ENCODE measurements at places on chromosomes 6 and 20.
A peak's percentile ranks its signal among the peaks of the same experiment; 100 is the strongest.

- no peak for DNase-seq
These were observed 2.1 kb downstream of the SLC17A4 start for GRCh38 chr6:25756382-25757363.

DNA sequence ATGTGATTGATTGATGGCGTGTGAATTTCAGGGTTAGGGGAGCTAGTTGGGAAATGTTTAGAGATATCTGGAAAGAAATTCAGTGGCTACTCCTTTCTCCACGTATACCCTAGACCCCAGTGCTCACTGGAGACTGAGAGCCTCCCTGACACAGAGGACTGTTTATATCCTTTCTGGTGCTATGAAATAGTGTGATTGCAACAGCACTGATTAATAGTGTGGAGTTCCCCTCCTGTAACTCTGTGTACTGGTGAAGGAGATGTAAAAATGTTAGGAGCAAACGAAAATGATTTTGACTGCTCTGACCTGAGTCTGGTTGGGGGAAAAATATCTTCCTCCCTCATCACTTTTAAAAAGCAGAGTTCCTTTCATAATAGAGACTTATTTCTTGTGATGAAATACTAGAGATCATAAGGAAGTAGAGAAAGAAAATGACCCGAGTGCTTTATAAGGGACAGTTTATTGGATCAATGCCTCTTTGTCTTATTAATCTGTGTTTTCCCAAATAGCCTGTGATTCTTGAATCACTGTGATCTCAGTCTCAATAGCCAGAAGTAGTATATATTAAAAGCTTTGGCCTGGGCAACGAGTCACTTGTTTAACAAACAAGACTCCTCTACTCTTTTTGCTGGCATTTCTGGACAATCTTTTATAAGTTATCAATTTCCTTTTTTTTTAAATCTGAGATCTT, 92.3 kb downstream of the RNF182 start:
- no peak for DNase-seq

GRCh38 chr20:36501367-36502006, 39.8 kb upstream of the MYL9 start:
- DNase-seq: no peak

- no peak for DNase-seq
These were observed 499.0 kb upstream of the RNF217 start for GRCh38 chr6:124463271-124463670.

DNA sequence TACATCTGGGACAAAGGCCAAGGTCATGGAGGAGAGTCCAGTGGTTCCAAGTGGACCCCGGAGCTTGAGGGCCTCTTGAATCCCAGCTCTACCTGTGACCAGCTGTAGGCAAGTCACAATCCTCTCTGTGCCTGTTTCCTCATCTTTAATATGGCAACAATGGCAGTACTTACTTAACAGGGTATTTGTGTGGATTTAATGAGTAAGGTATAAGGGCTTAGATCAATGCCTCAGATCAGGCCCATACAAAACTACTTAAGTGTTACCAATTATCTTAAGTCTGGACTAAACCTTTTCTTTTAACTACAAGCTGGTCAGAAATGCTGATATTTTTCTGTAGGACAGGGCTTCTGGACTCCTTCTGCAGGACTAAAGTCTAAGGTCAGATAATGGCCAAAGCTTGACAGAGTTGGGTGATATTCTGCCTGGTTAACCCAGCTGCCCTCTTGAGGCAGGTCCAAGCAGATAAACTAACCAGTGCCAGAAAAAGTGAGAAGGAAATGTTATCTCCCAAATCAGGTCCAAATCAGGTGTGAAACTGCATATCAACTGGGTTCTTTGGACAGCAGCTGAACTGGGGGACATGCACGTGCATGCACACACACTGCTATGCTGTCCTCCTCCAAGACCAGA, 2.2 kb downstream of the SULF2 start:
- no peak for DNase-seq

DNA sequence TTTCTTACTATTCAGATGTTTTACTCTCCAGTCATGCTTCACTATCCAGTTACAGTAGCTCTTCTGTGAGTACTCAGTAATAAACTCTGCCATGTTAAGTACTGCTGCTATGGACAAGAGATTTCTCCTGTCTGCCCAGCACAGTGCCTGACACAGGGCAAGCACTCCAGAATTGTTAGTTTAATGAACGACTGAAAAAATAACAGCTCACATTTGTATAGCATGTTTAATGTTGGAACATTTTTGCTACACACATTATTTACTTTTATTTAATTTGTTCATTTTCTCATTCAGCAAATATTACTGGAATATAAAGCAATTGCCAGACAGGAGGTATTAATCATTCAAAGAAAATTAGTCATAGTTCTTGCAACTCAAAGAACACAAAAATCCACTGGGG, 142.6 kb upstream of the HMGN3 start:
- no peak for DNase-seq

GRCh38 chr6:52494298-52495072, 74.3 kb downstream of the EFHC1 start:
- DNase-seq: no peak

- DNase-seq: no peak
These were observed 25.5 kb downstream of the DDO start for GRCh38 chr6:110389689-110390382.

- DNase-seq: no peak
These were observed 3.0 kb downstream of the BPIFB1 start for GRCh38 chr20:33285861-33286495.

DNA sequence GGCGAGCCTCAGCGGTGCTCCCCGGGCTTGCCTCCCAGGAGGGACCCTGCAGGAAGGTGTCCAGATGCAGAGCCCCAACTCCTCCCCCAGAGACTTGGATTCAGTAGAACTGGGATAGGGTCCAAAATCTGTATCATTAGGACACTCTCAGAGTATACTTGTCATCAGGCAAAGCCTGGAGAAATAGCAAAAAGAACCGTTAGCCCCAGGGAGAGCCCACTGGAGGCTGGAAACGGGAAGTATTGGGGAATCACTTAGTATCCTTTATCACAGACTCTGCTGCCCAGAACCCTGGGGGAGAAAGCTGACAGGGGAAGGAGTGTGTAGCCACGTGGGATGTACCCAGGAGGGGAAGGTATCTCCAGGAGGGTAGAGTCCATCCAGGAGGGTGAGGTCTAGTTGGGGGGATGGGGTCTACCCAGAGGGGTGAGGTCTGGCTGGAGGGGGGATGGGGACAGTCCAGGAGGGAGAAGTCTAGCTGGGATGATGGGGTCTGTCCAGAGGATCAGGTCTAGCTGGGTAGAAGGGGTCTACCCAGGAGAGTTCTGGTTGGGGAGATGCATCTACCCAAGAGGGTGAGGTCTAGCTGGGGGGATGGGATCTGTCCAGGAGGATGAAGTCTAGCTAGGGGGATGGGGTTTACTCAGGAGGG, 107.2 kb downstream of the LY86 start:
- no peak for DNase-seq

DNA sequence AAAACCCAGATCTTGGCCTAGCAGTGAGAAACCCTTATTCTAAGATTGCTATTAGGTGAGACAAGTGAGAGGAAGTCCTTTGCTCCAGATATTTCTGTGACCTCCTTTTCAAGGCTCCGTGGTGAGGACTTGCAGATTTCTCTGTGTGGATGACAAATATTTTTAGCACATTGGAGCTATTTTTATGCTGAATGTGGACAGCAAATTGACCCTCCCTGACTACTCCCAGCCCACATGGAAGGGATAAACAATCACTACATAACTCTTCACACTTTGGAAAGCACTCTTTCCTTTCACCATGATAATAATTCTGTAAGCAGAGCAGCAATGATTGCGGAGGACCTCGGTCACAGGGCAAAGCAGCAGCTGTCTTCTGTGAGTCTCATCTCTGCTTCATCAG, 88.0 kb upstream of the ADGRF1 start:
- DNase-seq: no peak

DNA sequence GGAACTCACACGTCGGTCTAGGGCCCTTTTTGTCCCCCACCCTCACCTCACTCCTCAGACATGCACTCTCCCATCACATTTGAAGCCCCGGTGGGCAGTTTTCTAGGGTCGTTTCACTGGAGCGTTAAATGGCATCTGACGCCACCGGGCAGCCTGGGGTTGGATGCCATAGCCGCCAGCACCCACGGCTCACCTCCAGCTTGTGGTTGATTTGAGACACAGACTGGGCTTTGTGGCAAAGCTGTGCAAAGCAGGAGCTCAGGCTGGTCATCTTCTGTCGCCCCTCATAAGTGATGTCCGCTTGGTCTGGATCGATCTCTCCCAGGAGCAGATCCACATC, 530 bp downstream of the GOPC start:
- DNase-seq: no peak

GRCh38 chr6:19895866-19896692, 58.9 kb downstream of the ID4 start:
- DNase-seq: no peak

DNA sequence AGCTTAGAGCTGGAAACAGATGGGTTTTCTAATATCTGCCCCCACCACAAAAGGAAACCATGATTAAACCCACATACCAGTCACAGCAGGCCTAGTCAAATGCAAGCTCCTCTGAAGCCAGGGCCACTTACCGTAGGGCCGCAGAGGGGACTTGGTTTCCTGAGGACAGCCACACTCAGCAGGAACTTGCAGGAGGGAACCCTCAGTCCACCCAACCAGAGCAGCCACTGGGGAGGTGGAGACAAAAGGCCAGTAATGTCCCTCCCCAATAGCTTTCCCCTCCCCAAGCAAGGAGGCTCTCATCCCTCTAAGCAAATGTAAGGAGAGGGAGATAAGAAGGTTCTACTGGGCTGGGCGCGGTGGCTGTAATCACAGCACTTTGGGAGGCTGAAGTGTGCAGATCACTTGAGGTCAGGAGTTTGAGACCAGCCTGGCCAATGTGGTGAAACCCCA, 384.4 kb upstream of the JARID2 start:
- DNase-seq: no peak

DNA sequence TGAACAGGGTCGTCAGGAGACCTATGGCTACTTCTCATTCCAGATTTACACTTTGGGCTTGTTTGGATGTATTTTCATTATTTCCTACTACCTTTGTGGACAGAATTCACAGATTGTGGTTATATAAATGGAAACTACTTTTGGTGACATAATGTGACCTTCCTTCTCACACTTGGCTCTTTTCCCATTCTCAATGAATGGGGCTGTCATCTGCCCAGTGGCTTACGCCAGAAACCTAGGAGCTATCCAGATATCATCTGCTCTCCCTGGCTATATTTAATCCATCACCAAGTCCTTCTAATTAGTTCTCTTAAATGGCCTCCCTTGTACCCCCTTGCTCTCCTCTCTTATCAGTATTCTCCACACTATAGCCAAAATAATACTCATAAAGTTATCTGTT, 1606.8 kb downstream of the KHDRBS2 start:
- DNase-seq: no peak

- DNase-seq: no peak
These were observed 245.4 kb upstream of the FLRT3 start for GRCh38 chr20:14582855-14583254.

- no peak for DNase-seq
These were observed 482.2 kb upstream of the RNF217 start for GRCh38 chr6:124479991-124480430.

- DNase-seq: no peak
These were observed 87.9 kb upstream of the PRND start for GRCh38 chr20:4633780-4634179.

GRCh38 chr6:17418281-17419188, 25.1 kb downstream of the CAP2 start:
- DNase-seq: no peak

DNA sequence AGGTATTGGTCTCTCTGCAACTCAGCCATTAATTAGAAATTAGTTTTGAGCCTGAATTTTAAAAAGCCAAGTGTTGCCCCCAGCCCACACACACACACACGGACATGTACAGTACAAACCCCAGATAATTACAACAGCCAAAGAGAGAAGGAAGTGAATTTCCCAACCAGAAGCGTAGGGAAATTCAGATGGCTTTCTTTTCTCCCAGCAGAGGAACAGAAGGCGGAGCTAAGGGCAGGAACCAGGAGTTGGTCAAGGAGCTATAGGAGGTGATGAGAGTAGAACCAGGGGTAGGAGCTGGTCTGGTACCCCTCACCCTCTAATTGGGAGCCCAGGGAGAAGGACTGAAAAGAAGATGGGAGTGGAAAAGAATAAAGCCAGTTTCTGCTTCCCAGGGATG, 3.9 kb upstream of the ZBTB9 start:
- no peak for DNase-seq

GRCh38 chr6:43855247-43855646, 85.2 kb downstream of the VEGFA start:
- DNase-seq: peak; percentile 4

GRCh38 chr6:158730541-158730907, 80.7 kb downstream of the SYTL3 start:
- no peak for DNase-seq

DNA sequence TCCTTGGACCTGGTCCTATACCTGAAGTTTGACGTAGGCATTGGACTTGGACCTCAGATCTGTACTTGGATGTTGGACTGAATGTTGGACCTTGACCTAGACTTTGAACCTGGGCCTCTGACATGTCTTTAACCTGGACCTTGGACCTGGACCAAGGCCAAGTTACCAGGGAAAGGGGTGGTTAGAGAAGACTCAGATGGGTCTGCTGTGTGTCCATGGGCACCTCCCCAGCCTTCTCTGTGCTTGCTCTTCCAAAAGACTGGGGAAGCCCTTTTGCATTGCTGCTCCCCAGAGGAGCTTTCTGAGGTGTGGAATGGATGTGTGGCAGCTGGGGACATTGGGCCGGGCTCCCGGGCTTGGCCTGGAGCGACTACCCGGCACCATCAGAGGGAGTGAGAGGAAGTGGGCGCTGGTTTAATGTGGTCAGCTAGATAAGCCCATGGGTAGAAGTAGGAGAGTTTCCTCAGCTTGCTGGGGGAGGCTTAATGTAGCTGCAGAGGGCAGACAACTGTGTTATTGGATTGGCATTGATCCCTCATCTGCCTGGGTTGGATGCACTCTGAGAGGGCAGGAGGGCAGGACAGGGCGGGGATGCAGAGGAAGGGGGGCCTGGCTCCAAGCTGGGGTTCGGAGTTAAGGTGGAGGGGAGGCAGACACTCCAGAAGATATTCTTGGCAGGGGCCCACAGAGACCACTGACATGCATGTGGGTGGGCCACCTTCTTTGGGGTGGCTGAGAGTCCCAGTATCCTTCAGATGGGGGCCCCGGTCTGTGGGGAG, 4.2 kb downstream of the SCRT2 start:
- DNase-seq: peak; percentile 51

- DNase-seq: no peak
These were observed 57.9 kb downstream of the TP53INP2 start for GRCh38 chr20:34762031-34762555.

DNA sequence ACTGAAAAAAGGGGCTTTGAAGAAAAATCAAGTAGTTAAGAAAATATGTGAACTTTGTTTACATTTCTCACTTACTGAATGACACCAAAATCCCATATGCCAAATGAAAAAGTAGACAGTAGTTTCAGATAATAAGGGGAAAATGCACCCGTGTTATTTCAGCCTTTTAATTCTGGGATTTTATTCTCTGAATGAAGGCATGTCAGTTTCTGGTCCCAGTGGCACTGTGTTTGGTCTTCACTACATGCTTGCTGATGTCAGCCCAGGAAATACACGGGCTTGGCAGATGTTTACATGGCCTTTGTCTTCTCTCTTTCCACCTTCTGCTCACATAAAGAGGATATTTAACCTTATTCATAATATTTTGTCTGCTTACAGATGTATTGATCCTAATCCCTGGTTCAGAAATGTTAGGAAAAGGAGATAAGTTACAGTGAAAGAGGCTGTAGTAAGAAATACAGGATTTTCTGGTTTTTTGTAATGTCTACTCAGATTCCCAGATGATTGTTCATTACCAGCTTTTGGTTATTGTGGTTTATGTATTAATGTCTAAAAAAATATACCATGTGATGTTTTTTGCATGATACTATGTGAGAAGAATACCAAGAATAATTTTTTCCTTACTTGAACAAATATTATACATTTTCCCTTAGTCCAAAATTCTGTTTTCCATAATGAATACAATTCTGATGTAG, 27.7 kb downstream of the DSE start:
- DNase-seq: no peak

Data from hematopoietic multipotent progenitor cell (in vitro differentiated cells).